ENCODE measurements at places on chromosomes 12 and 14.

DNA sequence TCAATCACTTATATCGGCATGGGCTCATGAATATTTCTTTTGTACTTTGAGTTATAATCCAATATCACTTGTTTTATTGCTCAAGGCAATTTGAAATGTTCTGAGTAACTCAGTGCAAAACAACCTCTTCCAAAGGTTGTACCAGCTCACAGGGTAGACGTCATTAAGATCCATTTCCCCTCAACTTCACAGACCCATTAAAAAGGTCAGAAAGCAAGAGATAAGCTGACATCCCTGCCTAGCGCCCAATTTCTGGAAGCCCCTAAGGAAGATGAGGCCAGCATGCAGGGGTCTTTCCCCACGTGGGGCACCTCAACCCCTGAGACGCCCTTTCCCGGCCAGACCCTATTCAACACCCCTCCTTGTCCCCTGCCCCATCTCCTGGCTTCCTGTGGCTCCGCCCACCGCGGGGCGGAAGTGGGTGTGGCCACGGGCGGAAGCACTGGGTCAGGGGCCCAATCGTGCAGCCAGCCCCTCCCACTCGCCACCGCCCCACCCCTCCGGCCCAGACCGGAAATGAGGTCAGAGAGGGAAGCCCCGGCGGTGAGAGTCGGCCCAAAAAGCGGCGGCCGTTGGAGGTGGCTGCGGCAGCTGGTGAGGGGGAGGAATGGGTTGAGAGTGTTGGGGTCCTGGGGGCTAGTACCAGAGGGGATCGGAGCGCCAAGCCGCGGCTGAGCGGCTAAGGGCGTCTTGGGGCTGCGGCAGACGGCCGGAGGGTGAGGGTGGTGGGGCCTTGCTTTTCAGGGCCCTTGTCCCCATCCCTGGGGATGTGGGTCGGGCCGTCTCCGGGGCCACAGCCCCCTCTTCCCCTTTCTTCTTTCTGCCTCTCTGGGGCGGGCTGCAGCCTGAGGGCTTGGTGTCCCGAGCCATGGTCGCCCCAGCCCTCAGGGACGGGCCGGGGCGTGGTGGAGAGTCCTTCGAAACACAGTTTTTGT is at the start of gene GPATCH2L:
GPATCH2L (plus strand) TSS at position 525 of the 935 bp plus-strand sequence. CDS start 2,442 bp downstream, outside the sequence.
- DNase-seq = peak; percentile 97

- no peak for DNase-seq
Observed at GRCh38 chr14:64704143-64704742, at the start of gene PLEKHG3. Gene PLEKHG3, plus strand, starts transcription at chr14:64704424. Its CDS starts 23,208 bp downstream, at chr14:64727632.

DNA sequence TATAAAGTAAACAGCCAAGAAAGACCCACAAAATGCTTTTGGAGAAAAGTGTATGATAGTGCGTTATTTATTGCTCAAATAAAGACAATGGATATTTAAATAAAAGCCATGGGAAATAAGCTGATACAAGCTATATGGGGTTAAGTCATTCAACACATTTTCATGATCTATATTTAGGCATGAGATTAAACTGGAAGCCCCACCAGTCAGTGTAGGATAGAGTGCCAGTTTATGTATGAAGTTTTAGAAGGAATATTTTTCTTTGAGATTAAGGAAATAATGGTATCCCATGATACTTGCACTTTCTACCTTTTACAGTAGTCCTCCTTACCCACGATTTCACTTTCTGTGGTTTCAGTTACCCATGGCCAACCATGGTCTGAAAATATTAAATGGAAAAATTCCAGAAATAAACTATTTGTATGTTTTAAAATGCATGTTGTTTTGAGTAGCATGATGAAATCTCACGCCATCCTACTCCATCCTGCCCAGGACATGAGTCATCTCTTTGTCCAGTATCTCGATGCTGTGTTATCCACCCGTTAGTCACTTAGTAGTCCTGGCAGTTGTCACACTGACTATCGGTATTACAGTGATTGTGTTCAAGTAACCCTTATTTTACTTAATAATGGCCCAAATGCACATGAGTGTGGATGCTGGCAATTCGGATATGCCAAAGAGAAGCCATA is 22.3 kb downstream of the SYT1 start:
- no peak for DNase-seq

- DNase-seq = no peak
Observed at GRCh38 chr14:63761351-63762117, 33.7 kb upstream of the SGPP1 start.

DNA sequence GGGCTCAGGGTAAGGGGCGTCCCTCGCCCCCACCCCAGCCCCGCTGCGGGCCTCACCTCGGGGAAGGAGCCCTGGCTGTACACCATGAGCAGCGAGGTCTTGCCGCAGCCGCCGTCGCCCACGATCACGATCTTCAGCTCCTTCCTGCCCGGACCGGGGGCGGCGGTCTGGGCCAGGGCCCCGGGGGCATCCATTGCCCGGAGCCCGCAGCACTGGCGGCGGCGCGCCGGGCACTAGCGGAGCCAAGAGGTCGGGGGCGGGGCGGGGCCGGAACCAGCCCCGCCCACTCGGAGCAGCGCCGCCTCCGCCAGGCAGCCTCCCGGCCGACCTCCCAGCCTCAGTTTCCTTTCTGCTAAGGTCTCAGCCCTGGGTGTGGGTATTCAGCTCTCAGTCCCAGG is at the start of gene RHOF:
RHOF (minus strand) TSS at position 249 of the 398 bp plus-strand sequence; CDS start at position 194, 55 bp downstream.
- peak; percentile 61 for DNase-seq

GRCh38 chr12:68468036-68468435 is 135.9 kb upstream of the MDM1 start:
- DNase-seq = no peak

DNA sequence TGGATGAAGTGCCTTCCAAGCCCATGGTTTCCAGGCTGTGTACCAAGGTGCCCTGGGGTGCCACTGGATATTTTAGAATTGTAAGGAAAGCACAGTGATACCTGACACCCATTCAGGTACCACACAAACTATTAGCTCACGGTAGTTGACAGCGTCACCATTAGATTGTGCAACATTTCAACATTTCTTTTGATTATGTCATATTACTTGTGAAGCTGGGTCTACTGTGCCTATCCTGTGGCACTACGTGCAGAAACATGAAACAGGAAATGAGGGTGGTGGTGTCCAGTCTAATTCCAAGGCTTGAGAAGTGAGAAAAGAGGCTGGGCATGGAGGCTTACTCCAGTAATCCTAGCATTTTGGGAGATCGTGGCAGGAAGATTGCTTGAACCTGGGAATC is 75.5 kb upstream of the CPM start:
- DNase-seq = no peak

DNA sequence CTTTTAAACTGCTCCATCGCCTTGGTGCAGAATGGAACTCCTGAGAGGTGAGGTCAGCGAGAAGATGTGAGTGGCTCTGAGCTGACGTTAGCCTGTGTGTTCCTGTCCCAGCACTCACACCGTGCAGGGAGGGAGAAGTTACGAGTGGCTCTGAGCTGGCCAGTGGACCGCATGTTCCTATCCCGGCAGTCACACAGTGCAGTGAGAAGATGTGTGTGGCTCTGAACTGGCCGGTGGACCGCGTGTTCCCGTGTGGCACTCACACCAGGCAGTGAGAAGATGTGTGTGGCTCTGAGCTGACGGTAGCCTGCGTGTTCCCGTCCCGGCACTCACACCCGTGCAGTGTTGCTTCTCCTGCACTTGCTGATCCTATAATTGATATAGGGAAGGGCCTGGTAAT is 59.9 kb downstream of the VCPKMT start:
- no peak for DNase-seq
